GM20000 (cell line): ENCODE measurements at places on chromosomes 1 and 21.

DNA sequence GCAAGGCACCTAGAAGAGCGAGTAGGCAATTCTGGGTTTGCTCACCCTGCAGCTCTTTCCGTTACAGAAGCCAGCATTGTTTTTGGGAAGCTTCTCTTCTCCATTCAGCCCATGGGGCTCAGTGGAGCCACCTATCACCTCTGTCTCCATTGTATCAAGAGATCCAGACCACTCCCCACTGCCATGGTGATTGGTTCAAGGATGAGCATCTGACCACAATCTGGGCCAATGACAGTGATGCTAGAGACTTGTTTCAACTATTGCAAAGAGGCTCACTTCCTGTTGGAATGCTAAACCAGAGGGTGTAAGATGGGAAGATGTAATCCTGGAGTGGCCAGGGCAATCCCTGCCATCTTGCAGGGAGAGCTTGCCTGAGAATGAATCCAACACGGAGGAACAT, 6.6 kb downstream of the SPATA21 start:
- no peak for DNase-seq

DNA sequence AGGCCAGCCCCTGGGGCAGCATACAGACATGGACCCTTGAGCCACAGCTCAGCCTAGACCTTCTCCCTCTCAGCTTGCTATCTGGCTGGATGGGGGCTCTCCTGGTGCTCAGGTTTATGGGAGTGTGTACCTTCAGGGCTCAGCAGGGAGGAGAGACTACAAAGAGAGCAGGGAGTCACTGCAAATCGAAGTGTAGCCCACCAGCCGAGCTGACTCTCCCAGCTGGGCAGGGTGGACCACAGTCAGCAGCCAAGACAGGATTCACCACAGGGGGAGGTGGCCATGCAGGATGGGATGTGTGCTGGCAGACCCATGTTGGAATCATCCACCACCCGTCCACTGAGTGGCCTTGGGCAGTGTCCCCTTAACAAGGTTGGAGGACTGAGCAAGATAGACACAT, 78.3 kb downstream of the GLIS1 start:
- no peak for DNase-seq

DNA sequence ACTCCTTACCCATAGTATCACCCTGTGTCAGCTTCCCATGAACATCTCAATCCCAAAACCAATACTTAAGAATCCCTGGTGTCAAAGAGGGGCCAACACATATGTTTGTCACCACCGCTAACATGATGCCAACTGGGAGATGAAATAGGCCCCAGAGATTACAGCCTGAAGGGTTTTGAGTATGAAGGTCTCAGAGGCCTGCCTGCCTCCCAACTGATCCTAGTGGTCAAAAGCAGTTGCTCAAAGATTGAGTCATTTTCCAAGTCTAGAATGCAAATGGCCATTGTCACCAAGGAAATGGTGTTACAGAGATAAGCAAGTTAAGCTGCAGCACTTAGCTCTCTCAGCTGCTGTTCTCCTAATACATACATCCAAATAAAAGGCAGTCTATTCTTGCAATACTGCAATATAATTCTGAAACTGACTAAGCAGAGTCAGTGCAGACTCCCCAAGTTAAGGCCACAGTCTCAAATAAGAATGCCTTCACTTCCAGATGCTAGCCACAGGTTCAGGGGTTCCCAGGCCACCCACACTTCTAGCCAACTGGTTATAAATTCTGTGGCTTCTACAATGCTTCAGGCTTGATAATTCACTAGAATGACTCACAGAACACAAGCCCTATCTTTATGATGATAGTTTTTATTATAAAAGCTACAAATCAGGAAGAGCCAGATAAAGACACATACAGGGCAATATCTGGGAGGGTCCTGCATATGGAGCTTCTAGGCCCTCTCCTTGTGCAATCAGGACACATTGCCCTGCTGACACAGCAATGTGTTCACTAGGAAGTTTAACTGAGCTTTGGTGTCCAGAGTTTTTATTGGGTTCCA, 18.7 kb downstream of the DUSP10 start:
- no peak for DNase-seq

- no peak for DNase-seq
Measured at GRCh38 chr1:5351366-5351765, 640.9 kb downstream of the NPHP4 start.

DNA sequence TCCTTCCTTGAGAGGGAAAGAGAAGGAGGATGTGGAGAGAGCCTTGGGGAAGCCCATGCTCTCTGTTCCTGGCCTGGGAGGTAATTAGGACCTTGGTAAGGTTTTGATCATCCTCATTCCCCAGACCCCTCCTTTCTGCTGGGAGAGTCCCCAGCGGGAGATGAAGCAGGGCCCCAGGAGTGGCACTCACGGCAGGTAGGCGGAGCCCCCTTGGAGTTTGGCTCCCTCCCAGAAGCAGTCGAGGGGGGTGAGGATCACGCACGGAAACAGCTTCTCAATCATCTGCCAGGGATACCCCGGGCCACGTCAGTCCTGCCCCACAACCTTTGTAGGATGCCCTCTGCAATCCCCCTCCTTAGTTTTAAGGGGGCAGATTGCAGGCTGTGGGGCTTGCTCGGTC, 11.5 kb downstream of the PTCH2 start:
- no peak for DNase-seq

GRCh38 chr1:90795431-90795830, 78.3 kb upstream of the BARHL2 start:
- no peak for DNase-seq

GRCh38 chr1:67213164-67213563, 46.9 kb downstream of the IL23R start:
- DNase-seq: no peak

GRCh38 chr1:89721351-89721750, 88.4 kb downstream of the LRRC8C start:
- DNase-seq: no peak

GRCh38 chr1:77562596-77563150, 119.8 kb downstream of the ZZZ3 start:
- DNase-seq: no peak

GRCh38 chr1:61670445-61670844, 54.5 kb downstream of the TM2D1 start:
- no peak for DNase-seq

DNA sequence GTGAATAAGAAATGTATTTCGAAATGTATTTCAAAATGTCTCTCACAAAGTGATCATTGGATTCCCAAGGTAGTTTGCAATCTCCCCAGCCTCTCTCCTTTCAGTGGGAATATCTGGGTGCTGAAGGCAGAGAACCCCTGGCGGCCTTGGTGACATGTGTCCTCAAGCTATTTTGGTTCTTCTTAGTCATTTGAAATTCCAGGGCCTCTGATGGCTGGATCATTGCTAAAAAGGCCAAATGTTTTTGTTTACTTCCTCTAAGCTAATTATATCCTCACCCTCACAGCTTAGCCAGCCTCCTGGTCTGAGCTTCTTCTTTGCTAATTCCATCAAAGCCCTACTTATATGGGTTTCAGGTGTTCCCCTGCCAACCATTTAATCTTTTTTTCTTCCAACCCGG, 71.2 kb downstream of the LRRC40 start:
- no peak for DNase-seq

DNA sequence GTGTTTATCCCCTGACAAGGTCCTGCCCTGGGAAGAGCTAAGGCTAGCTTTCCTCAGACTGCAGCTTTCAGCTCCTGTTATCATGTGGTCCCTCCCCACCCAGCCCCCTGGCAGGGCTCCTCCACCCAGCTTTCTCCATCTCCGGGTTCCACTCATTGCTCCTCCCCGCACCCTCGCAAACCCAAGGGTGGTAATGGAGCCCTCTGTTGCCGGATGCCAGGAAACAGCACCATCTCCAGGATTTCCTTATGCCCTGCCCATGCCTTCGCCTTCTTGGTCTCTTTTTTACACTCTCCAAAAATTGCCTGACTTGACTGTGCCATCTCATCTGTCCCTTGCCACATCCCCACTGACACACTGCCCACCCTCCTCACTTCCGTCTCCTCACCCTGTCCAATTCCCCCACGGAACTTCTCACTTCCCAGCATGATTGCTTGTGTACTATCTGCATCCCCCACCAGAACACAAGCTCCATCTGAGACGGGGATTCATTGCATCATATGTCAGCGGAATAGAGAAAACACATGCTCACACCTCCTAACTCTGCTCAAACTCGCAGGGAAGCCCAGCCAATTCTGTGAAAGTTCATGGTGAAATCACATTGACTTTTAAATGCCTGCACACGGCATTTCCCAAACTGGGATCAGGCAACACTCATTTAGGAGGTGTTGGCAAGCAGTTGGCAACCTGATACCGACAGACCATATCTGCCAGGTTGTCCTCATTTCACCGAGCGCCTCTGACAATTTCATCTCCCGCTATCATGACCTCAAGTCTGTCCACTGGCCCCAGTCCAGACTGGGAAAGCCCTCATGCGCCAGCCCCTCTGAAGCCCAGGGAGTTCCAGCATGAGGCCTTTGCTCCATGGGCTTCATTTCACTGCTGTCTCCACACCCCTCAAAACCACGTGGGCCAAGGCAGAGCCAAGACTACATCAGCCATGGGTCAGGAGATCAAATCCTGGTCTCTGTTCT, 201.1 kb downstream of the MATN1 start:
- DNase-seq: no peak
